Activated gamma-delta T cell (primary cell): ENCODE measurements at places on chromosomes 1 and 21.

DNA sequence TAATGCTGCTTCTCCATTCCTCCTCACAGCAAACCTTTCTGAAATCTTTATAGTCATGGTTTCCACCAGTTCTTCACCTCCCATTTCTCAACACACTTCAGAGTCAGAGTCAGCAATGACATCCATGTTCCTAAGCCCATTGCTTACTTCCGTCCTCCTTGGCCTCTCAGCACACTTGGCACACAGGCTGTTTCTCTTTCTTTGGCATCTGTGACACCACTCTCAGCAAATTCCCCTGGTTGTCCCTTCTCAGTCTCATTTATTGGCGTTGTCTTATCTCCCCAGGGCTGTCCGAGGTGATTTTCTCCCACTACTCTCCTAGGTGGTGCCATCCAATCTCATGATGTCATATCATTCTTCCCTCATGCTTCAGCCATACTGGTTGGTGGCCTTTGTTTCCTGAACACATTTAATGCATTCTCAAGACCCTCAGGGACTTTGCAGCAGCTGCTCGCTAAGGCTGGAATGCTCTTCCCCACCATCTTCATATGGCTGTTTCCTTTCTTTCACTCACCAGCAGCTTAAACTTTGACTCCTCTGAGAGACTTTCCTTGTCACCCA, 3.3 kb upstream of the LGALS8 start:
- DNase-seq, result no peak

GRCh38 chr1:15684468-15685291, 560 bp downstream of the PLEKHM2 start:
- no peak for DNase-seq

- DNase-seq, result no peak
Measured at GRCh38 chr1:43008115-43009060, 49.7 kb upstream of the SLC2A1 start.

DNA sequence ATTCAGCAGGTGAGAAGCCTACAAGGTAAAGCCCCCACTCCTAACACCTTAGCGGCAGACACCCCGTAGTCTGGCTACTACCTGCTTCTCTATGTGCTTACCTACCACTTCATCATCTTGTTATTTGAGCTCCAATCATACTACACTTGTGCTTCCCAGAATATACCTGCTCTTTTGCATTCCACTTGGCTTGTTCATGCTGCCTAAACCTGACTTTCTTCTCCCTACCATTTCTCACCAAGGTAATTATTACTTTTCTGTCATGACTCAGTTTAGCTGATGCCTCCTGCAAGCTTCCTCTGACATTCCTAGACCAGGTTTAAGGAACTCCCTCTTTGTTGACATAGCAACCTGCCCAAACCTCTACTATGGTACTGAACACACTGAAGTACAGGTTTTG, 495.6 kb upstream of the C1orf87 start:
- no peak for DNase-seq

- no peak for DNase-seq
Measured at GRCh38 chr1:168446081-168446480, 97.7 kb downstream of the XCL2 start.

GRCh38 chr1:221016751-221017150, 137.5 kb downstream of the HLX start:
- DNase-seq, result no peak
